ENCODE measurements at places on chromosomes 5 and 9.
A peak's percentile ranks its signal among the peaks of the same experiment; 100 is the strongest.

DNA sequence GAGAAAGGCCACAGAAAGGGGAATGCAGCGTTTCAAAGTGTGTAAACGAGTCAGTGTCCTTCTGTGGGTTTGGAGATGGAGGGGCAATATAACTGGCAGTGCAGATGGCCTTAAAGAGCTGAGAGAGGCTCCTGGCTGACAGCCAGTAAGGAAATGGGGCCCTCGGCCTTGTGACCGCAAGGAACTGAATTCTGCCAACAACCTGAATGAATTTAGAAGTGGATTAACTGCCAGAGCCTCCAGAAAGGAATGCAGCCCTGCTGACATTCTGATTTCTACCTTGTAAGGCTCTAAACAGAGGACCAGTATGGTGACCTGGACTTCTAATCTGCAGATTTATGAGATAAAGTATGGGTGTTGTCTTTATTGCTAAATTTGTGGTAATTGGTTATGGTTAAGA lies 17.5 kb upstream of the NREP start:
- peak; percentile 70 for DNase-seq

DNA sequence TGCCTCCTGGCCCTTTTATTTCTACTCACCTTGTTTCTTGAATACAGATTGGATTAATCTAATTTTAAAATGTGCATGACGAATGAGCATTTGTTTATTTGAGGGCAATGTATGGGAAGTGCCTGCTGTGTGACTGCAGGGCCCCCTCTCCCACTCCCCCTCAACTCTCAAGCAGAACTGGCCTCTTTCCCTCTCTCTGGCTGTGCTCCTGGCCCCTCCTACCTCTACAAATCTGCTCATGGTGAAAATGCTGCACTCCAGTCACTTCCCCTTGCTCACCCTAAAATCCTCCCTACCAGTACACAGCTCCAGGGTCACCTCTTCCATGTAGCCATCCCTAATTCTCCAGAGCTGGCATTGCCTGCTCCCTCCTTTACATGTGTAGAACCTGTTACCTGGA lies 17.2 kb upstream of the NDST1 start:
- DNase-seq: peak; percentile 19

DNA sequence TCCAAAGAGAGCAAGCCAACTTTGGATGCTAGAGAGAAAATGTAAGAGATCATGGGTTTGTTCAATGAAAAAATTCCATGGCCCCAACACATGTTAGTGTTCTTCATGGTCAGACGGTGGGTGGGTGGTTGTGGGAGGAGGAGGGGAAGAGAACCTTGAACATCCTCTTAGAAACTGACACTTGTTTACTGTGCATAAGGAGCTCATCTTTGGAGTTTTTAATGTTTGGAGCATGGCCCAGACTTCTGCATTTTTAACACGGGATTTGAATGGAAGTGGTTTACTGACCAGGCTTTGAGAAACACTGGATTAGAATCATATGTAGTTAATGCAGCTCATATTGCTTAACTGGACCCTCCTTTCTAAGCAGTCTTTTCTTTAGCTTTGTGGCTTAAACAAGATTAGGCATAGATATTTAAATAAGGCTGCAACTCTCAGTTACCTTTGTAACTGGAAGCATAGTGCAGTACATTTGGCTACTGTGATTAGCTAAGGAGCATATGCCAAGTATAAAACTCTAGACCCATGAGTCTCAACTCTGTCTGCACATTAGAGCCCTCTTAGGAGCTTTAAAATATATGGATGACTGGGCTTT lies 60.1 kb downstream of the FOCAD start:
- DNase-seq: no peak

GRCh38 chr5:153551537-153552079 lies 61.1 kb downstream of the GRIA1 start:
- DNase-seq: peak; percentile 5

GRCh38 chr9:18437315-18438201 lies 36.4 kb upstream of the ADAMTSL1 start:
- no peak for DNase-seq

DNA sequence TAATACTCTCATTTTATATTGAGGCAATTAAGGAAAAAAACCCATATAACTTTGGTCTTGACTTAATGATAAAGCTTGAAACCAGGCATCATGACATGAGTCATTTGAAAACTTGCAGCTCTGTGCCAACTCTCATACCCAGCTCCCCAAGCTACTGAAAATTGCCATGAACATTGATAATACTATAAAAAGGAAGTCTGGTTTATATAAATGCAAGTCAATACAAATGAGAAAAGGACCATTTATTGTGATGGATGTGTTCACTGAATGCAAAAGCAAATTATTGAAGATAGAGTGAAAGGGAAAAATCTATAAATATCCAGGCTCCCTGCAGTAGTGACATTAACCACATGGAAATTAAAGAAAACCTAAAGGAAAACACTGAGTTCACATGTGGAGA lies 116.3 kb downstream of the DEPDC1B start:
- no peak for DNase-seq

GRCh38 chr9:9173264-9173663 lies 1373.7 kb upstream of the DMAC1 start:
- DNase-seq: peak; percentile 84

- no peak for DNase-seq
These were observed 531 bp downstream of the ABO start for GRCh38 chr9:133274236-133275104.

DNA sequence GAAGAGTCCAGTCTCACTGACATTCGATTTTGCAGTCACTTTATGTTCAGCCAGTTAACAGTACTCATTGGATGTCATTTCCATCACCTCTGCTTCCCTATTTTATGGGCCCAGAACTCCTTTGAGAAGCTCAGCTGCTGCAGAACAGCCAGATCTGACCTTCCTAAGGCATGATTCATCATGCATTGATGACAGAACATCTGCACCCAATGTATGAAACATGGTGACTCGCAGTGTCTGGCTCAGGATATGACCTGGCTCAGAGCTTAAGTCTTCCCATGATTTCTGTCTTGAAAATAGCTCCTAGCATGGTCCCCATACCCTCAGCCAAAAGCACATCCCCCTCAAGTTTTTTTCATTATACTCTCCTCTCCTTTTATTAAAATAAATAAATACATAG lies 92.6 kb upstream of the TRIM32 start:
- no peak for DNase-seq

DNA sequence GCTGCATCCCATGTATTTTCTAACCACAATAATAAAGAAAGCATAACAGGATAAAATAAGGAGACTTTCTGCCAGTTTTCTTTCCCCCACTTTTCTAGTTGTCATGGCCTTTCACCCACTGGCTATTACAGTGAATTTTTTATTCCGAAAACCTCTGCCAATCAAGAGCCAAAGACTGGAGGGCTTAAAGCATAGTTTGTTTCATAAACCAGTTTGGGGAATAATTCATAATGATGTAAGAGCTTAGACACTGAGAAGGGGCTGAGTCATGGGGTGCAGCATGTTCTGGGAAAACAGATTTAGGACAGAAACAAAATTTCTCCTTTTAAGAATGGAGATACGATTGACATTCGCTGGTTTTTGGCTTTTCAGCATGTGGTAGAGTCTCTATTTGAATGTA lies 4.4 kb upstream of the GLIPR2 start:
- peak; percentile 30 for DNase-seq

DNA sequence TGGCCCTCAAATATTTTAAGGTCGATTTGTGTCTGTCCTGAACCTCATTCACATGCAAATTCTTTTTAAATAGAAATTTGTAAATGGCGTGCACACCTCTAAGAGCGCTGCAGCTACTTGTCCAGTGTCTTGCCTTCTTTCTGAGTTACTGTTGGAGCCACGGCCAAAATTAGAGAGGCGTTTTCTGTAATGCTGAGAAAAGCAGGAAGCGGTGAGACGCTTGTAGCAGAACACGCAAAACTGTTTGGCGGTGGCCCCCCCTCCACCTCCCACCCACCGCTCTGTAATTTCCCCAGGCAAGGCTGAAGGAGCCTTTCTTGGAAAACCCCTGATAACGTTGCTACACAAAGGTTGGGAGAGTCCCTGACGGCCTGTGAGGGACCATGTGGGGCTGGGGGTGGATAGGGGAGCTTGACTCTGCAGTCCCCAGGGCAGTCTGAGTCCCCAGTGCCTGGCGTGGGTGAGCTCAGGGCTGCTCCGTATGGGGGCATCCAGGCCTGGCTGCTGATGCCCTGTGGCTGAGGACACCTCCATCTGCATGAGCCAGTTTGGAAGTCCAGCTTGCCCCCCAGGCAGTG lies 96.5 kb downstream of the GADD45G start:
- peak; percentile 35 for DNase-seq

- DNase-seq: peak; percentile 60
These were observed 19.5 kb downstream of the RAD1 start for GRCh38 chr5:34895641-34896419.

GRCh38 chr5:130234816-130235215 lies 330.6 kb downstream of the CHSY3 start:
- DNase-seq: no peak

GRCh38 chr5:32231241-32231640 lies 57.1 kb upstream of the GOLPH3 start:
- no peak for DNase-seq

GRCh38 chr9:97556721-97557605 lies 55.5 kb downstream of the TMOD1 start:
- DNase-seq: no peak

DNA sequence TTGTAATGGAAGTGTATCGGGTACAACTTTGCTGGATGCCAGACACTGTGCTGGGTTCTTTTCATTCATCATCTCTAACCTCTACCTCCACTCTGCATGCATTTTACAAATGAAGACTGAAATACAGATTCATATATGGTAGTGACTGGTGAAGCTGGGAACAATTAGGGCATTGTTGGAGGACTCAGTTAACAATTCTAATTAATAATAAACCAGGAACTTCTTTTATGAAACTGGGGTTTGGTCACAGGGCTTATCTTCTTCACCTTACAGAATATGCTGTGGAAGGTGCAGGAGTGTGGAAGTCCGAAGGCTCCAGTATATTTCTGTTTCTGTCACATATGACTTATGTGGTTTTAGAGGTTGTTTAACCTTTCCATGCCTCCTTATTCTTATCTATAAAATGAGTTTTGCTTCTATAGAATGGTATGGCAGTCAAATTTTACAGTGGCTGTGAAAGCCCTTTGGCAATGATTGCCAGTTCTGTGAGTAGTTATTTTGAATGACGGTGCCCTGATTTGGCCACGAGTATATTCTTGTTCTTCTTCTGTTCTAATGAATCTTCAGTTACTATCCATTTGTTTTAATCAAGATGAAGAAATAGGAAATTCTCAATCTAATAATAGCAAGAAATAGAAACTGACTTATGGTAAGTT lies 284.7 kb downstream of the GABRB2 start:
- DNase-seq: no peak

DNA sequence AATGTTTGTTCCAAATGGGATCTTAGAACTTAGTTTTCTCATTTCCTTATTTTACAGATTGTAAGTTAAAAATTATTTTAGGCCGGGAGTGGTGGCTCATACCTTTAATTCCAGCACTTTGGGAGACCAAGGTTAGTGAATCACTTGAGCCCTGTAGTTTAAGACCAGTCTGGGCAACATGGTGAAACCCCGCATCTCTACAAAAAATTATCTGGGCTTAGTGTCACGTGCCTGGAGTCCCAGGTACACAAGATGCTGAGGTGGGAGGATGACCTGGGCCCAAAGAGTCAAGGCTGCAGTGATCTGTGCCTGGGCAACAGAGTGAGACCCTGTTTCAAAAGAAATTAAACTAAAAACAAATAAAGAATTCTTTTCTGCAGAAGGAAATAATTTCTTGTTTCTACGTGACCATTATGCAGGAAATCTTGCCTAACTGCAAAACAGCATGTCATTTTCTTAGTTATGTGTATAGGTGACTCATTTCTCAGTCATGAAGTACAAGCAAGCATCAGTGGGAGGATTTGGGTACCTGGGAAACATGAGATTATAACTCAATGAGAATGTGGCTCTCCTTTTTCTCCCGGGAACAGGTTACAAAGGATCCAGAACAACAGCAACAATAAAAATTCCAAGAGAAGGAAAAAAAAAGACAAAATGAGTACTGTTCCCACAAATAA lies 375.1 kb upstream of the ST8SIA4 start:
- DNase-seq: no peak

DNA sequence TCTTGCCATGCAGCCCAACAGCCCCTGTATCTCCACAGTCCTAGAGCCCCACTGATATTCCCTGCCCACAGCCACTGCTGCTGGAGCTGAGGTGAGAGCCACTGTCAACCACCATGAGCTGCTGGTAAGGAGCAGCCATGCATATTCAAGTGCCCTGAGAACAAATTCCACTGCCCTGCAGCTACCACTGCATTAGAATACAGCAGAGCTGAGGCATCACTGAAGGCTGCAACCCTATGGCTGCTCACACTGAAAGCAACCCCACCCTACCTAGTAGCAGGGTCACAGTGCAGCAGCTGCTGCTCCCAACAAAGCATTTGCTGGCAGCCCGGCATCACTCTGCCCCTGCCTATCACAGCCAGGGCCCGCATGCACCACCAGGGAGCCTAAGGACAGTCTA lies 68.6 kb downstream of the SKIC3 start:
- no peak for DNase-seq

DNA sequence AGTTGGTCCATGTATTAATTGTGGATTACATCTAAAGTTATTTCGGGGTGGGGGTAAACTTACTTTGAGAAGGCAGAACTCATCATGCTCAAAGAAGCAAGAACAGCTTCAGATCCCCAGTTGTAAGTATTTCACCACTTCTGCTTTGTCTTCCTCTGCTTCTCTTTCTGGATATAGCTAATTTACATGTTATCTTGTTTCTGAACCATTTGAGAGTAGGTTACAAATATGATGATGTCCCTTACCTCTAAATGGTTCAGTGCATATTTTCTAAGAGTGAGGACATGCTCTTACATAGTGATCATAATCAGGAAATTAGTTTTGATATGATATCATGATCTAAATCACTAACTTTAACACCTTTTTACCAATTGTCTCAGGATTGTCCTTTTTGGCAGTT lies 11.9 kb downstream of the TRIO start:
- no peak for DNase-seq

- DNase-seq: no peak
These were observed 12.6 kb downstream of the QSOX2 start for GRCh38 chr9:136232969-136233368.

GRCh38 chr5:135040333-135041144 lies 6.5 kb upstream of the PITX1 start:
- no peak for DNase-seq

DNA sequence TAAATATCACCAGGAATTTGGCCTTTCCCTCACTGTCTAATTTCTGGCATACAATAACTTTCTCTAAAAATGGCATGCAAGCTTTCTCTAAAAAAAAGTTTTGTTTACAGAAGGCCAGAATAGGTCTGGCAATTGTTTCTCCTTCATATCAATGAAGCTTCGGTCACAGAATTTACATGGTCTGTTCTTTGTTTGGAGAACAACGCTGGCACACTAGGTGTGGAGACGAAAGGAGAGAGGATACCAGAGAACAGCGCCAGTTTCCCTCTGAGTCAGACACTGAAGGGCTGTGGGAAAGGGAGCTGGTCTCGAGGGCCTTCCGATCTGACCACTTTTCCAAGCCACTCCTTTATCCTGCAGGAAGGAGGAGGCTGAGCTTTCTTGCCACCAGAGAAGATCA lies 60.1 kb upstream of the ITGA1 start:
- DNase-seq: no peak

Measured in OCI-M1 (cell line).